ENCODE measurements at places on chromosomes 7 and 10.

DNA sequence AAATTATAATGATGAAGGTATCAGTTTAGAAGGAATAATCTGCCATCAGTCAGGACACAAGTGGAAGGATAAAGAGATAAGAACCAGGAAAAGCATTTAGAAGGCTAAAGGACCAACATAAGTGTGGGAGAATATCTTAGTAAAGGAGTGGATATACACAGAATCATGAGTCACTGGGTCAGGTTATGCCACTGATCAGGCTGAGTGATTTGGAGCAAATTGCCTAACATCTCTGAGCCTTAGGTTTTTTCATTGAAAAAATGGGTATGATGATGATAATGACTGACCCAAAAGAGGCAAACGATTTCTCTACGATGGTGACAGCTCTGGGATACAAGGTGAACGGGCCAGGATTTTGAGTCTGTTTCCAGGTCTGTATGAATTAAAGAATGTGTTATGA lies 2.8 kb upstream of the CUL1 start:
- no peak for DNase-seq

GRCh38 chr10:5461914-5462840 lies 37.2 kb downstream of the CALML5 start:
- no peak for DNase-seq

GRCh38 chr7:139730746-139731612 lies 46.8 kb downstream of the HIPK2 start:
- DNase-seq: no peak

- DNase-seq: no peak
These were observed 15.5 kb downstream of the ZMIZ1 start for GRCh38 chr10:79084012-79084971.

GRCh38 chr10:89494575-89494974 lies 40.8 kb downstream of the SLC16A12 start:
- DNase-seq: no peak

DNA sequence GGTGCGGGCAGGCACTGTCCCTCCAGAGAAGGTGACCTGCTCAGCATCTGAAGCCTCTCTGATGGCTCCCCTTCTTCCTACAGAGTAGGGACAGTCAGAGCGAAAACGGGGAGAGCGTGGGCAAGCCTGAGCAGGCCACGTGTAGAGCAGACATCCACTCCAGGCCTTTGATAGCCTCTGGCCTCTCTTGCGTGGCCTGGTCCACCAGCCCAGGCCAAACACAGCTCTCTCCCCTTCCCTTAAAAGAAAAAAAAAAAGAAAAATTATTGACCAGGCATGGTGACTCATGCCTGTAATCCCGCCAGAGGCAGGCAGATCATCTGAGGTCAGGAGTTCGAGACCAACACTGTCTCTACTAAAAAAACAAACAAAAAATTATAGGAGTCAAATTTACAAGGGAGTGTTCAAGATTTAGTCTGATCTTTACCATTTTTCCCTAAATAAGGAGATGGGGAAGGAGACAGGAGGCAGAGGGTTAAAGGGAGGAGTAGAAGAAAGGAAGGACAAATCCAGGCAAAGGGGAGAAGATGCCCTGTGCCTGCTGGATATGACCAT lies 84.8 kb downstream of the PLXNA4 start:
- no peak for DNase-seq

- no peak for DNase-seq
These were observed 43.4 kb upstream of the STEAP4 start for GRCh38 chr7:88350118-88350517.

DNA sequence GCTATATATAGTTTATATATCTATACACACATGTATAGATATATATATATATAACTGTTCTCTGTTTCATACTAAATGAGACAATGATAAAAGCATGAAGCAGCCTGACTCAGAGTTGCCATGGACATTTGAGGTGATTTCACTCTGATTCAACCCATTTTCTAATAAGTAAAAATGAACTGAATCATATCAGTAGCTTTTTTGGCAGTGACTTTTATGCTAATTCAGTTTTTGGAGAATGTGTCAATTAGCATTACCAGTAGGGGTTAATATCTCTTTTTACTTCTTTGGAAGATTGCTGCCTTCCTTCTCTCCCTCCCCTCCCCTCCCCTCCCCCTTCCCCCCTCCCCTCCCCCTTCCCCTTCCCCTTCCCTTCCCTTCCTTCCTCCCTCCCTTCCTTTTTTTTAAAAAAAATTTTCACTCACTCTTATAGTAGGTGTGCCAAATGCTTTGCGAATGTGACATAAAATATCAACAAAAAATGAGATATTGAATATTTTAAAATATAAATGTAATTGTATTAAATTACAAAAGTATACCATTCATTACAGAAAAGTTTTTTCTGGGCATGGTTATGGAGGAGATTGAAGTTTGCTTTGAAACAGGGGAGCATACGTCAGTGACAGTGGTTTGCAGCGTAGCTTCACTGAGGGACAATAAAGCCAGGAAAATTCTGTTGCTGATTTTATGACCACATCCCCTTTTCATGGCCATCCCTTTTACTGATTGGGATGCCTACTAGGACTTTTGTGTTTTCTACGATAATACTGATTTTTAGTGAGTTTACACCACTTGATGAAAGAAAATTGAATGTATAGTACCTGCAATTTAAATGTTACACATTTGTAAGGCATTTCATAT lies 64.0 kb upstream of the KLF6 start:
- DNase-seq: no peak

DNA sequence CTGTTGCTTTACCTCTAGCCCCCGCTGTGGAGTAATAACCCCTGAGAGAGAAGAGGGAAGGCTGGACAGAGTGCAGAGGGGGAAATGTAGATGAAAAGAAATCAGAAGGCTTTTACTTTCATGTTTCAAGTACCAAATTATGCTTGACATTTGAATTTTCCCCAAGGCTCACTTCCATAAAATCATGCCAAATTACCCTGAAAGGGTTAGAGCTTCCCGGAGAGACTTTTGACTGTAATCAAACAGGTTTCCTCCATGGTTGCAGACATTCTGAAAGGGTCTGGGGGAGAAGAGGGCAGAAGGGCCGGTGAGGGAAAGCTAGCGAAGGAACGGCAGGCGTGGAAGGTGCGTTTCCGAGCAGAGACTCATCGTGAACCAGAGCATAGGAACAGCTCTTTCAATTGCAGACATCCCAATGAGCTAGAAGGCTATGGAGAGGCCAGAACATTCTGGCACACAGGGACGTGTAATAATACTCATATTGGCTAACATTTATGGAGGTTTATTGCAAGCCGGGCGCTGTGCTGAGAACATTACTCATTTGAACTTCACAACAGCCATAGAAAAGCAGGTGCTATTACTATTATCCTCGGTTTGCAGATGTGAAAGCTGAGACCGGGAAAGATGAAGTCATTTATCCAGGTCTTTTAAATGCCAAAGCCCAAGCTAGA lies 620.8 kb upstream of the AUTS2 start:
- DNase-seq: no peak

DNA sequence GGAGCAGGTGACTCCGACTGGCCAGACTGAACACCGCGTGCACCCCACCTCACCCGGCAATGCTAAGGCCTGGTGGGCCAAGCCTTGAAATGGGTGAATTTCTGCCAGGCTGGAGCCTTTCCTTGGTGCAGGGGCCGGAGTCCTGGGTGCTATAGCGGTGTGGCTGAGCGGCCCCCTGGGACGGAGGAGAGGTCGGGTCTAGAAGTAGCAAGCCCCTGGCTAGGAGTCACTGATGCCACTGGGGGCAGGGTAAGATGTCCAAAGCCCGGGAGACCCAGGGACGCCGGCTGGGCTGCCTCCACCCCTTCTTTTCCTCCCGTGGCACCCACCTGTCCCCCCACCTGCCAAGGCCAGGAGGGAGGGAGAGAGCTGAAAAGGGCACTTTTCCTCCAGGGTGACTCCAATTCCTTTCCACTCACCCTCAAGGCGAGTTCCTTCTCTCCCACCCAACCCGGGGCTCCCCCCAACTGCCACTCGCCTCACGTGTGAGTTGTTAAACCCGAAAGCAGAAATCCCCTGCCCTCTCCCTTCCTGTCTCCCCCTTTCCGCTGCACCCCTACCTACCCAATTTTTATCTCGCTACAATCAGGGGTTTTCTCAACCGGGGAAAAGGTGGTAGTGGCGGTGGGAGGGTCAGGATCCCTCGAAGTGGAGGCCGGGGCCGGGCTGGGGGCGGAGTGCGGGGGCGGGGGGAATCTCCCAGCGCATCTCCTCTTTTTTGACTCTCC lies 6.0 kb upstream of the GATA3 start:
- DNase-seq: no peak

DNA sequence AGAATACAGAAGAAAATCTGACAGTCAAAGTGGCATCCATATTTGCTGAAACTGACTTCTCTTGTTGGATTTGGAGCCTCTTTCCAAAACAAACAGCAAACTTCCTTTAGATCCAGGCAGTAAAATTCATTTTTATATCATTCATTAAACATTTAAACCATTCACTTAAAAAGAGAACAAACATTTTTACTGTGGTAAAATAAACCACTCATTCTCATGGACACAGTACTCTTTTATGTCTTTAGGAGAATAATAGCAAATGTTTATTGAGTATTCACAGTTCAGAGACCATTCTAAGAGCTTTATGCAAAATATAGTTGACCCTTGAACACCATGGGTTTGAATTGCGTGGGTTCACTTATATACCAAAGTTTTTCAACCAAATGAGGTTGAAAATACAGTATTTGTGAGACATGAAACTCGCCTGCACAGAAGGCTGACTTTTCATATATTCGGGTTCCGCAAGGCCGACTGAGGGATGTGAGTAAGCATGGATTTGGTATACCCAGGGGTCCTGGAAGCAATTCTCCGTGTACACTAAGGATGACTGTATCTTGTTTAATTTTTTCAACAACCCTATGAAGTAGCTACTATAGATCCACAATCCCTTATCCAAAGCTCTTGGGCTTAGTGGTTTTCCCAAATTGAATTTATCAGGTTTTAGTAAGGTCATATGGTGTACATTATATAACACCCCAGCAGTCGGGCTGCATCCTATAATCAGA lies 49.1 kb downstream of the ATXN7L1 start:
- no peak for DNase-seq

DNA sequence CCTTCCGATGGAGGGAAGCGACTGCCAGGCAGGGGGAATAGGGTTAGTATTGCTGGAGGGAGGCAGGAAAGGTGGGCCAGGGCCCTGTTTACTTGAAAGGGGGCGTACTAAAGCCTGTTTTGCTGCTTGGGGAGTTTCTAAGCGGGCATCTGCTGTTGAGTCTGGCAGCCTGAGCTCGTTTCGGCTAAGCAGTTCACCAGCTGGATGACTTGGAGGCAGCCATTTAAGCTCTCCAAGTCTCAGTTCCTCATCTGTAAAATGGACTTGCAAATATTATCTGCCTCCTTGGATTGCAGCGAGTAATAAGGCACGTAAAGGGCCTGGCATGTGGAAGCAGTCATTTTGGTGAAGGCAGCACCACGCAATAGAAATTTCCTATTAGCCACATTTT lies 44.0 kb downstream of the LDB3 start:
- no peak for DNase-seq

DNA sequence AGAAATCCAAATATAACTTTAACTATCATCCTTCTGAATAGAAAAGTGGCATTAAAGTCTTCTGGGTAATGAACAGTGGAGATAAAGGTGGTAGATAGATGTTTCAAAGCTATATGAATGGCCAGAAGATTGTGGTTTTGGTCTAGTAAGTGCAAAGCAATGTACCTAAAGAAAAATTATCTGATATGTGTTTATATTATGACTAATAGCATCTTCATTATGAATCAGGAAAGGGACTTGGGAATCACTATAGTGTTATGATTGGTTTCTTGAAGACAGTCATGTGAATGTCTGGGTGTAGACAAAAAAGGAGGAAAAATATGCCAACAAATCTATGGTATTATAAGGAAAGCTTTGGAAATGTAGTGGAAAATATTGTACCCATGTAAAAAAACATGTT lies 3.0 kb downstream of the ZNF518A start:
- DNase-seq: no peak

DNA sequence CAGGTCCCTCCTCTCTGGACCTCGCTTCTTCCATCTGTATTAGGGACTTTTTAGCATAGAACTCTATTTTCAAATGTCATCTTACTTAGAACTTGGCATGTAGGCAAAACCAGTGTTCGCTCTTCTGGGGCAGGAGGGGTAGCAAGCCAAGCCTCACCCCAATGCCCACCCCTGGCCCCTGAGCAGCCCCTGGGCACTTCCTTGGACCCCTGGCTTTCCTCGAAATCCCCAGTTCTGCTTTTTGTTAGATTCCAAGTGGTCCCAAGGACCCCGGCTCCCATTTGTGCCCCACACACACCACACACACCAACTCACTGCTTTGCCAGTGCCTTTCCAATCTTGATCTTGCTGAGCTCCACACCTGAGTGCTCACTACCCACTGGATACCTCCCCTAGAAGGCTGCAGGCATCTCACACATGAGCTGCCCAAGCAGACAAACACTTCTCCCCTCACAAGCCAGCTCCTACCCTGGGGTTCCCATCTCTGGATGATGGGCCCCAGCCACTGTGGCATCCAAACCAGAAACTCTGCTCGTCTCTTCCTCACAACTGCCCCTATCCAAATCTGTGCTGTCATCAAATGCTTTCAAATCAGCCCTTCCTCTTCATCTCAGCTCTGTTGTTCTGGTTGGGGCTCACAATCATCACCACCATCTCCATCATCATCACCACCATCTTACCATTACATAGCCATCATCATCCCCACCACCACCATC lies 167.9 kb upstream of the ZMIZ1 start:
- no peak for DNase-seq

DNA sequence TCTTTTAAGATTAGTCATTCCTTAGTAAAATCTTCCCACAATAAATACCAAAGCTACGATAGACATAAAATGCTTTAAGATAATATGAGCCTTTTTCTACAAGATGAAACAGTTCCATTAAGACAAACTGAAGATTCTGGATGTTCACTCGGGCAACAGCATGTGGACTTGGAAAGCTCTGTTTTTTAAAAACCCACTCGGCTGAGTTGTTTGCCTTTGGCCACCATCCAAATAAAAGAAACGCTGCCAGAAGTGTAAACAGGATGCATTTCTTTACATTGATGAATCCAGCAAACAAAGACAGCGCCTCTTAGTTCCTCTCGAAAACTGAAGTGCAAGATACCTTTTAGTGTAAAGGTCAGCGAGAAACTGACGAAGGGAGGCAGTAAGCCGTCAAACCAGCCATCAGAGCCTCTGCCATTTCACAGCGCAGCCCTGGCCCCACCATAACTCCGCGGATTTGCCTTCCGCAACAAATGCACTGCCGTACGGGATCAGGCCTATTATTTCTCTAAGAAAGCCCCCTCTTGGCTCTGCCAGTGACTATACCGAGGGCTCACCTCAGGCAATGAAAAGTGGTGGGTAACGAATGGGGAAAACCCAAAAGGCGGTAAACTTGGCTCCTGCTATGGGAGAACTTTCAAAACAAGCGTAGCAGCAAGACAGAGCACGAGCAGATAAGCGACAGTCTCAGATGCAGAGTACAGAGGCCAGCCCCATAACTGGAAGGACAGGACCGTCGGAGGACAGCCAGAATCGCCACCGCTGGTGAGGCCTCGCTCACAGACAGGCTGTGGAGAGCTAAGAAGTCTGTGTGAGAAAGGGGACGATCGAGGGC lies 41.4 kb downstream of the GNA12 start:
- DNase-seq: no peak
